Activated CD4-positive, alpha-beta T cell treated with anti-CD3 and anti-CD28 coated beads, Interleukin-2, amount 10 ng/mL, durations not matched to agents 7 days and 5 days (primary cell): ENCODE measurements at places on chromosomes 7 and 10. TPM values are rescaled to one million over a fixed set of nuclear protein-coding genes. Genes with fewer than 3 reads are reported as not detected.

DNA sequence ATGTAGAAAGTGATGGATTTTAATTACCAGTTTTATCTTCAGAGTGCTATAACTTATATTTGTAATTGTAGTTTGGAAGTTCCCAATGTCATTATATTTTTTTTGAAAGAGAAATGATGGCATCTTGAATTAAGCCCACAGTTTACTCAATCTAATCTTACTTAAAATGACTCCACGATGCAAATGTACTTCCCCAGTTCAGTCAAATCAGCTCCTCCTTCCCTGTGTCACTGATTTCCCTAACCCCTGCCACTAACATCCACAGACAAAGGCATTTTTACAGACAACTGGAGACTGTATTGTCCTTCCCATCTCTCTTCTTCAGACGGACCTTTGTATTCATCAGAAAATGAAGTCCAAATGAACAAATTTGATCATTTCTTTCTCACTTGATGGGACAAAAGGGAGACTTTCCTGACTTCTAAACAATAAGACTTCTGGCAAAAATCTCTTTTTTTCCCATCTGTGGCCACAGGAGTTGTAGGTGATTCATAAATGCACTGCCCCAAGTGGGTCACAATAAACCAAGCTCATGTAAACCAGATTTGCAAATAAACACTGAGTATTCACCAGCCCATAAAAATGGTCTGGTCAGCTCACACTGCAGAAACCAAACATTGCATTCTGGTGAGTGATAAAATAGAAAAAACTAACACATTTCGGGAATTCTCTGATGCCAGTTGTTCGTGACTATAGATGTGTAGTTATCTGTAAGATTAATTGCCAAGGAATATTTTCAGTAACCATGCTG, 162.9 kb downstream of the FANK1 start:
- no peaks in the 10 kb centered on the region for H3K4me1 ChIP-seq
- DNase-seq = no peak
- H3K36me3 ChIP-seq = no peaks in the 10 kb centered on the region
- no peak overlapping the region for H3K4me3 ChIP-seq
- H3K27me3 ChIP-seq = peaks cover 2% of the 10 kb centered on the region

SH2D4B gene
- 0.07 TPM for total RNA-seq

LIPF gene
- not detected for total RNA-seq

ZNF800 gene
- 50.7 TPM for total RNA-seq

- no peak overlapping the region for H3K4me3 ChIP-seq
- no peak overlapping the region for H3K27ac ChIP-seq
- DNase-seq = no peak
- H3K27me3 ChIP-seq = no peaks in the 10 kb centered on the region
- no peaks in the 10 kb centered on the region for H3K36me3 ChIP-seq
These were observed 308.1 kb downstream of the TCERG1L start for GRCh38 chr10:131003455-131003854.

DNA sequence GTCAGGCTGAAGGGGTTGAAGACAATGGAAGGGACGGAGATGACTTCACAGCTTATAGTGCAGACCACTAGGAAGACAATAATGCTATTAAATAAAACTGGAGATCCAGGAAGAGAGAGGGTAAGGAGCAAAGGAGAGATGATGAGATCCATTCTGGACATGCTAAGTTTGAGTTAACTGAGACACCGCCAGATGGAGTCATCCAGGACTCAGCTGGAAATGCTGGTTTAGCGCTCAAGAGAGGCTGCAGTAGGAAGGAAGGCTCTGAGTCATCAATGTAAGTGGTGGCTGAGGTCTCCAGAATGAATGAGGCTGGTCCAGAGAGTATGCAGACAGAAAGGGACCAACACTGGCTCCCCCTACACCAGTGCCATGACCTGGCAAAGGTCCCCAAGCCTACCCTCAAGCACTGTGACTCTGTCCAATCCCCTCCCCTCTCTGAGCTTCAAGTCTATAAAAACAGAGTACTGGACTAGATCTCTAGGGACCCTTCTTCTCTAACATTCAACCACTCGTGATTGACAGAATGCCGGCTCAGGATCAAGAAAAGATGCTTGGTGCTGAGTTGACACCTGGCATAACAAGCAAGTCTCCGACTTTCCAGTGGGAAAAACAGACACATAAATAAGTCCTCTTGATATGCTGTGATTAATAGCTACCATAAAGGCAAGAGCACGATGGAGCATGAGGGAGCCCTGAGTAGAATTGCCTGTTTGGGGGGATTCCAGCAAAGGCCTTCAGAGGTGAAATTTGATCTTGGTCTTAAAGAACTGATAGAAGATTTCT, 8.9 kb downstream of the GFRA1 start:
- no peaks in the 10 kb centered on the region for H3K4me1 ChIP-seq
- H3K27me3 ChIP-seq = peaks cover 9% of the 10 kb centered on the region
- no peak overlapping the region for H3K4me3 ChIP-seq
- no peak for DNase-seq

PKD1L1 gene
- total RNA-seq = 0.12 TPM
